Suprapubic skin (tissue), 4 donors: ENCODE measurements at places on chromosomes 12 and 14.

GRCh38 chr12:1310653-1311052 lies 283.7 kb downstream of the FBXL14 start:
- H3K27ac ChIP-seq, result no peak overlapping the region
- no peaks in the 10 kb centered on the region for H3K27me3 ChIP-seq
- H3K4me3 ChIP-seq, result no peak overlapping the region
- DNase-seq, result no peak

DNA sequence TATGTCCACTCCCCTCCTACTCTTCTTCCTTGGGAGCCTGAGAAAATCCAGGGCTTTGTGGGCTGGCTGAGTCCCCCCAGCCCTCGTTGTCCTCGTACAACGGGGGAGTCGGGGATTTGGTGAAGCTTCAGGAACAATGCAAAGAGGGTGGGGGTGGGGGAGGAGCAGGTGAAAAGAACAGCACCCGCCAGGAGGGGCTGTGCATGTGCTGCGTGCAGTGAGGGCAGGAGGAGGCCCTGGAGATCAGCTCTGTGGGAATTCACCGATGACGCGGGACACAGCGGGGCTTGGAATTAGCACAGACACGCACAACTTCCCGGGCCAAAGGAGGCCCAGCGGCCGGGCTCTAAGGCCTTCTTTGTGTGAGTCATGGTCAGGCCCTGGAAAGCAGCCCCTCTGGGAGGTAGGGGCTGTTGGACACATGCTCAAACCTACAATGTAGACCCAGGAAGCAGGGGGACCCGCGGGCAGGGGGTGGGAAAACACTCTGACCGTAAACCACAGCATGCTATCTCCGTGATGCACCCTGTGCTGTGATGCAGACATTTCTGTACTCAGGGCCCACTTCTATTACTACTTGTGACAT lies 32.8 kb downstream of the RBM19 start:
- H3K27ac ChIP-seq, result no peak overlapping the region
- H3K4me1 ChIP-seq, result no peaks in the 10 kb centered on the region
- DNase-seq, result no peak
- H3K36me3 ChIP-seq, result peaks cover 87% of the 10 kb centered on the region

- H3K4me3 ChIP-seq, result no peak overlapping the region
- H3K27ac ChIP-seq, result no peak overlapping the region
- DNase-seq, result no peak
- H3K4me1 ChIP-seq, result no peaks in the 10 kb centered on the region
- H3K27me3 ChIP-seq, result no peaks in the 10 kb centered on the region
Observed at GRCh38 chr14:29310210-29310609, 543.6 kb downstream of the FOXG1 start.

DNA sequence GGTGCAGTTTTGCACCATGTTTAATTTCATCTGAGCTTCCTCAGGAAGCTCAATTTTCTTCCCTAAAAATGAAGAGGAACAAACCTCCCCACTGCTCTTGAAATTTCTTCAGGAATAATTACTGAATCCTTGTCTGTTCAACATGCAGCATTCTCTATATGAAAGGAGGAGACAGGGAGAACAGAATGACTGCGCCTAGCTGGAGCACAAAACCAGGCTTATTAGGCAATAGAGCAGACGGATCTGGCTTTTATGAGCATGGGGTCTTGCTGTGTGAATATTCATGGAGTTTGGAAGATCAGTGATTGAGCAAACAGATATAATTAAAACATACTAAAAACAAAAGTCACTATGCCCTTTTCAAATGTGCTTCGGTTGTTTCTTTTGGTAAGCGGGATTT lies 148.1 kb downstream of the SUDS3 start:
- no peaks in the 10 kb centered on the region for H3K27me3 ChIP-seq
- H3K4me3 ChIP-seq, result no peak overlapping the region
- no peaks in the 10 kb centered on the region for H3K36me3 ChIP-seq
- no peaks in the 10 kb centered on the region for H3K4me1 ChIP-seq
- no peak for DNase-seq

GRCh38 chr14:81765651-81766275 lies 232.1 kb upstream of the SEL1L start:
- H3K27me3 ChIP-seq, result no peaks in the 10 kb centered on the region
- no peaks in the 10 kb centered on the region for H3K36me3 ChIP-seq
- DNase-seq, result no peak
- H3K4me3 ChIP-seq, result no peak overlapping the region
- H3K27ac ChIP-seq, result no peak overlapping the region

- H3K4me3 ChIP-seq, result no peak overlapping the region
- H3K36me3 ChIP-seq, result no peaks in the 10 kb centered on the region
- peak; percentile 31 for DNase-seq
- H3K4me1 ChIP-seq, result no peaks in the 10 kb centered on the region
Observed at GRCh38 chr14:94681300-94682060, 69.3 kb downstream of the SERPINA3 start.

- DNase-seq, result peak; percentile 93
- H3K4me3 ChIP-seq, result peak overlapping the region; percentile 40
- H3K27ac ChIP-seq, result peak overlapping the region; percentile 6
- no peaks in the 10 kb centered on the region for H3K27me3 ChIP-seq
Observed at GRCh38 chr14:68843471-68844209, 50.8 kb upstream of the ZFP36L1 start.

DNA sequence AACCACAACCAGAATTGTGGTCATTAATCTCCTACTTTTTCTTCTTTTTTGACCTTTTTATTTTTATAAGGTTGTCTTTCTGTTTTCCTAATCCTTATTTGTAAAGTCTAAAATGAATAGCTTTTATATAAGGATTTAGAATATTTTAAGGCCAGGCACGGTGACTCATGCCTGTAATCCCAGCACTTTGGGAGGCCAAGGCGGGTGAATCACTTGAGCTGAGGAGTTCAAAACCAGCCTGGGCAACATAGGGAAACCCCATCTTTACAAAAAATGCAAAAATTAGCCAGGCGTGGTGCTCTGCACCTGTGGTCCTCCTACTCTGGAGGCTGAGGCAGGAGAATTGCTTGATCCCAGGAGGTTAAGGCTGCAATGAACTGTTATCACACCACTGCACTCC lies 55.1 kb downstream of the IFT81 start:
- no peaks in the 10 kb centered on the region for H3K4me1 ChIP-seq
- no peaks in the 10 kb centered on the region for H3K27me3 ChIP-seq
- H3K4me3 ChIP-seq, result no peak overlapping the region
- peaks cover 20% of the 10 kb centered on the region for H3K36me3 ChIP-seq
- no peak for DNase-seq

- DNase-seq, result no peak
- no peak overlapping the region for H3K4me3 ChIP-seq
- H3K36me3 ChIP-seq, result no peaks in the 10 kb centered on the region
- no peak overlapping the region for H3K27ac ChIP-seq
- H3K27me3 ChIP-seq, result no peaks in the 10 kb centered on the region
- peaks cover 20% of the 10 kb centered on the region for H3K4me1 ChIP-seq
Observed at GRCh38 chr14:93308686-93309345, 24.0 kb downstream of the BTBD7 start.

DNA sequence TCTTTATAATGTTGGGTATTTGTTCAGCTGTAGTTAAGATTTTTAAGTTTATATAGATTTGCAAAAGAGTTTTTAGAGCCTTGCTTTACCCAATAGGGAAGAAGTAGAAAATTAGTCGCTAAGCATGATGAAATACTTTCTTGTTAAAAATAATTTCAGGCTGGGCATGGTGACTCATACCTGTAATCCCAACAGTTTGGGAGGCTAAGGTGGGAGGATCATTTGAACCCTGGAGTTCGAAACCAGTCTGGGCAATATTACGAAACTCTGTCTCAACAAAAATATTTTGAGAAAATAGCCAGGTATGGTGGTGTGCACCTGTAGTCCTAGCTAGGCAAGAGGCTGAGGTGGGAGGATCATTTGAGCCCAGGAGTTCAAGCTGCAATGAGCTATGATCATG lies 18.7 kb upstream of the SCFD1 start:
- H3K27ac ChIP-seq, result no peak overlapping the region
- no peaks in the 10 kb centered on the region for H3K27me3 ChIP-seq
- peaks cover 52% of the 10 kb centered on the region for H3K36me3 ChIP-seq
- H3K4me3 ChIP-seq, result no peak overlapping the region
- H3K4me1 ChIP-seq, result no peaks in the 10 kb centered on the region

GRCh38 chr14:93073910-93074769 lies 41.6 kb downstream of the ITPK1 start:
- H3K27ac ChIP-seq, result peak overlapping the region; percentile 72
- no peak overlapping the region for H3K4me3 ChIP-seq
- no peaks in the 10 kb centered on the region for H3K36me3 ChIP-seq

DNA sequence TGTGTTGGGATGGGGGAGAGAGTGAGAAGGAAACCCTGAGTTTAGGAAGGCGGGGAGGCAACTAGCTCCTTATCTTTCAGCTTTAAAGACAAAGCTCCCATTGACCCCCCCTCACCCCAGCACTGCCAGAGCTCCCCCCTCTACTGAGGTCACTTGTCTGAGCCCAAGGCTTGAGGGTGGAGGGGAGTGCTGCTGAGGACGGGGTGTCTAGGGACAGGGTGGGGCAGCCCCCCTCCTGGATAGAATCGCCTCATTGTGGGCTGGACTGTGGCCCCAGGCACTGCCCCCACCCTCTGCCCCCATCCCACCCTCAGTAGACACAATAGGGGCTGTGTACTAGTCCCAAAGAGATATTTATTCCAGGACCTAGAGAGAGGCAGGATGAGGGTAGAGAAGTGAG lies 3.0 kb downstream of the ERBB3 start:
- H3K36me3 ChIP-seq, result peaks cover 4% of the 10 kb centered on the region
- H3K4me1 ChIP-seq, result peaks cover 44% of the 10 kb centered on the region
- no peak for DNase-seq
- H3K27me3 ChIP-seq, result no peaks in the 10 kb centered on the region

- no peak for DNase-seq
- no peak overlapping the region for H3K4me3 ChIP-seq
- no peaks in the 10 kb centered on the region for H3K36me3 ChIP-seq
- H3K4me1 ChIP-seq, result peaks cover 4% of the 10 kb centered on the region
Observed at GRCh38 chr14:31051023-31051422, 24.8 kb upstream of the STRN3 start.

- no peaks in the 10 kb centered on the region for H3K27me3 ChIP-seq
- no peak overlapping the region for H3K27ac ChIP-seq
- H3K4me1 ChIP-seq, result peaks cover 13% of the 10 kb centered on the region
- no peaks in the 10 kb centered on the region for H3K36me3 ChIP-seq
- H3K4me3 ChIP-seq, result no peak overlapping the region
- DNase-seq, result no peak
Observed at GRCh38 chr14:100017553-100017952, 47.7 kb upstream of the EVL start.

GRCh38 chr14:89792489-89793366 lies 161.8 kb downstream of the EFCAB11 start:
- H3K27ac ChIP-seq, result peak overlapping the region; percentile 57
- H3K27me3 ChIP-seq, result no peaks in the 10 kb centered on the region
- no peaks in the 10 kb centered on the region for H3K36me3 ChIP-seq
- no peak for DNase-seq
- H3K4me1 ChIP-seq, result peaks cover 8% of the 10 kb centered on the region

GRCh38 chr12:50390316-50390741 lies 6.1 kb downstream of the FAM186A start:
- H3K36me3 ChIP-seq, result no peaks in the 10 kb centered on the region
- no peaks in the 10 kb centered on the region for H3K4me1 ChIP-seq
- no peak for DNase-seq

GRCh38 chr12:15982071-15982470 lies 70.9 kb downstream of the DERA start:
- no peak overlapping the region for H3K4me3 ChIP-seq
- no peaks in the 10 kb centered on the region for H3K27me3 ChIP-seq
- H3K27ac ChIP-seq, result no peak overlapping the region
- no peak for DNase-seq
- H3K36me3 ChIP-seq, result peaks cover 18% of the 10 kb centered on the region

DNA sequence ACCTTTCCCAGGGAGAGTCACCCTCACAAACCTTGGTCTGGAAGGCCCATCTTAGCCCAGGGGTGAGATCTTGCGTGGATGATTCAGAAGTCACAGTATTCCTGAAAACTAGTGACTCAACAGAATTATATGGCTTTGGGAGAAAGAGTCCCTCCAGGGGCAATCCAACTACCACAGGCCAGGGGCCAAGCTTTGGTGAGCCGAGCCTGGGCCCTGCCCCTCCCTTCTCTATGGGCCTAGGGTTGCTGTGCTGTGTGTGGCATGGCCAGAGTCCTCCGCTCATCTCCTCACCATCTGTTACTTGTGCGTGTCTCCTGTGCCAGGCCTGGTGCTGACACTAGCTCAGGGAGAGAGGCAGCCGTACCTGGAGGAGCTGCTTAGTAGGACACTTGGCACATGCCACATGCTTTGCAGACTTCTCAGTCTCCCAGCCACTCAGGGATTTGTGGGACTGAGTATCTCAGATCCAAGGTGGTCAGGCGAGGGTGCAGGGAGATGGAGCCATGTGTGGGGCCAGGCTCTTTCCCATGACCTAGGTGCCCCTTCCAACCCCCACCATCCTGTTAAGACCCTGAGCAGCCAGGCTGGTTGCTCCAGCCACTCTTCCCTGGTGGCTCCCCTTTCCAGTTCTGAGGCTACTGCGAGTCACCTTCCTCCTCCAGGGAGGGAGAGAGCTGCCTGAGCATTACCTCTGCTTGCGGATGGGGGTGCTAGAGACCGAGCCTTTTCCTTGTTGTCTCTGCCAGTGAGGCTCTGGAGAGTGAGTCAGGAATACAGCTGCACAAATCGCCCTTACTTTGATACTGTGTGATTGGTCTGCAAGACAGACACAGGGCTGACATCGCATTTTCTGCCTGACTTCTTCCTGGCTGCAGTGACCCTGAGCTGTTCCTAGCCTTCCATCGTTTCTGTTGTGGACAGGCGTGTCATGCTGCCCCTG lies 94.1 kb downstream of the SLC25A47 start:
- no peaks in the 10 kb centered on the region for H3K27me3 ChIP-seq
- H3K27ac ChIP-seq, result no peak overlapping the region
- H3K36me3 ChIP-seq, result no peaks in the 10 kb centered on the region
- no peak overlapping the region for H3K4me3 ChIP-seq
- H3K4me1 ChIP-seq, result peaks cover 9% of the 10 kb centered on the region
- DNase-seq, result no peak

- H3K27ac ChIP-seq, result no peak overlapping the region
- H3K36me3 ChIP-seq, result no peaks in the 10 kb centered on the region
- no peak overlapping the region for H3K4me3 ChIP-seq
- H3K27me3 ChIP-seq, result no peaks in the 10 kb centered on the region
- DNase-seq, result no peak
Observed at GRCh38 chr14:33332497-33332896, 393.8 kb downstream of the NPAS3 start.

- peaks cover 76% of the 10 kb centered on the region for H3K4me1 ChIP-seq
- no peaks in the 10 kb centered on the region for H3K36me3 ChIP-seq
- DNase-seq, result peak; percentile 95
Observed at GRCh38 chr12:120904197-120904773, at the start of gene SPPL3. Gene SPPL3 (minus strand): TSS chr12:120904358. CDS start chr12:120903867, 491 bp downstream.

DNA sequence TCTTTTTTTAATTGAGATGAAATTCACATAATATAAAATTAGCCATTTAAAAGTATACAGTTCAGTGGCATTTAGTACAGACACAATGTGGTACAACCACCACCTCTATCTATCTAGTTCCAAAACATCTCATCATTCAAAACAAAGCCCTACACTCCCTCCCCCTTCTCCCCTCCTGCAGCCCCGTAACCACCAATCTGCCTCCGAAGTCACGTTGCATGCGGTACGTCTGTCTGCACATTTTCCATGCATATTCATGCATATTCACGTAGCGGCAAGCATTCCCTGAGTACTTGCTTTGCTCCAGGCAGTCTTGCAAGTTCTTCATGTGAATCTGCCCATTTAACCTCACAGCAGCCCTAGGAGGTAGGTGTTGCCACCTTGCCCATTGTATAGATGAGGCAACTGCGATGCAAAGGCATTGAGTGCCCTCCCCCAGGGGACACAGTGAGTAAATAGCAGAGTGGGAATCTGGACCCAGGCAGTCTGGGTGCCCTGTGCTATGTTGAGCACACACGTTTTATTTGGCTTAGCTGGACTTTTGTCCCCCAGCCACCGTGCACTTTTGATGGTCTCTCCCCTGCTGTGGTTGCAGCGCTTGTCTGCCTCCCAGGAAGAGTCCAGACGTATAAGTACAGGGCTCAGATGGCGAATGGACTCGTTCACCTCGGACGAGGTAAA lies 43.4 kb downstream of the RIN3 start:
- H3K36me3 ChIP-seq, result peaks cover 15% of the 10 kb centered on the region
- peaks cover 14% of the 10 kb centered on the region for H3K4me1 ChIP-seq
- no peak overlapping the region for H3K4me3 ChIP-seq
- H3K27me3 ChIP-seq, result no peaks in the 10 kb centered on the region
